ENCODE measurements at places on chromosomes 2 and 18.

GRCh38 chr2:27095745-27096651 is 9.4 kb downstream of the KHK start:
- peak; percentile 64 for DNase-seq

DNA sequence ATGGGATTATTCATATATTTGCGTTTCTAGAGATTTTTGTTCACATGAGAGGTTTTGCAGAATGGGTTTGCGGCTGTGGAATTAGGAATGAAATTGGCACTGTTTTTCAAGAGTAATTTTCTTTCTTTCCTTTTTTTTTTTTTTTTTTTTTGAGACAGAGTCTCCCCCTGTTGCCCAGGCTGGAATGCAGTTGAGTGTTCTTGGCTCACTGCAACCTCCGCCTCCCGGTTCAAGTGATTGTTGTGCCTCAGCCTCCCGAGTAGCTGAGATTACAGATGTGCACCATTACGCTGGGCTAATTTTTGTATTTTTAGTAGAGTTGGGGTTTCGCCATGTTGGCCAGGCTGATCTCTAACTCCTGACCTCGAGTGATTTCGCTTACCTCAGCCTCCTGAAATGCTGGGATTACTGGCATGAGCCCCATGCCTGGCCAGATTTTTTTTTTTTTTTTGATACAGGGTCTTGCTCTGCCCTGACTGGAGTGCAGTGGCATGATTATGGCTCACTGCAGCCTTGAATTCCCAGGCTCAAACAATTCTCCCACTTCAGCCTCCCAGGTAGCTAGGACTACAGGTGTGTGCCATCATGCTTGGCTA is 65.3 kb downstream of the MIB1 start:
- DNase-seq = no peak

DNA sequence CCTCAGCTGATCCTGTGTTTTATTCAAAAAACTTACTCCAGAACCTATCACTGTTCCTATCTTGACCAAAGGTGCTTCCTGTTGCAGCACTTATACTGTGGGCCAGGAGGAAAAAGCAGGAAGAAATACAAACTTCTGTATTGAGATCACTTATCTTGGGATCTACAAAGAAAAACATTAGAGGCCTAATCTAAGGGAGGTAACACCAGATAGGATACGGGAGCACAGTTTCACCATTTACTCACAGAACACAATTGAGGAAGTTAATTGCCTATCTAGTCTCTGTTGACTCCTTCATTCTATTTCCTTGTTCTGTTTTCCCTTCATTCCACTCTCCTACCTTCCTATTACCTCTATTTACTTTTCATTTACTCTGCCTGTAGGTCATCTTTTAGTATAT is 287.2 kb upstream of the LINC00305 start:
- no peak for DNase-seq

DNA sequence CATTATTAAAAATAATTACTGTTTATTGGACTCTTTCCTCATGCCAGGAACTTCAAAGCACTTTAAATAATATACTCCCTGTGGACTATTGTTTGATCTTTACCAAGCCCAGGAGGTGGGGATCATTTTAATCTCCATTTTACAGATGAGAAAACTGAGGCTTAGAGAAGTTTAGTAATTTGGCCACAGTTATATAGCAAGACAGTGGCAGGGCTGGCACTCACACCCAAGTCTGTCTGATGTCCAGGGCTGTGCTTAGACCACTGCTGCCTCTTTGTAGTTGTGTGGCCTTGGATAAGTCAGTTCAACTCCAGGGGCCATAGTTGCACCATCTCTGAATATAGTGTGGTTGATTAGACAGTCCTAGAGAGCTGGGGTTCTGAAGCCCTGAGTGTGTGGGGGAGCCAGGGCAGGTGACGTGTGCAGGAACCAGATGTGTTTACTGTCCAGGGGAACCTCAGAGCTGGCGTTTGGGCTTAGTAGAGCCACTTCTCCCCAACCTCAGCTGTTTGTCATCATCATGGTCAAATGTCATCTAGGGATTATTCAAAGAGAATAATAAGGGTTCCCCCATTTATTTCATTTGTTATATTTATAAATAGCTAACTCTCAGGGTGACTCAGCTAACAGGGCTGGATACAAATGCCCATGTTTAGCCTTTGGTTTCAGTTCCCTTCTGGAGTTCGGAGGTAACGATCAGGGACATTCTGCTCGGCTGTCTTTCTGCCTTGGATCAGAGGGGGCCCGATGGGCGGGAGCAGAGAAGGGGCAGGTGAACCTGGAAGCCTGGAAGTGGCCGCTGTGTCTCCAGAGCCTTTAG is 68.0 kb downstream of the BOLA3 start:
- no peak for DNase-seq

GRCh38 chr18:59516356-59517155 is 157.5 kb upstream of the LMAN1 start:
- peak; percentile 61 for DNase-seq

- DNase-seq = no peak
Observed at GRCh38 chr2:166117491-166117890, 10.3 kb downstream of the SCN1A start.

- no peak for DNase-seq
Observed at GRCh38 chr2:10179422-10179821, 56.9 kb downstream of the RRM2 start.

- DNase-seq = peak; percentile 76
Observed at GRCh38 chr18:3623769-3624545, 174.0 kb downstream of the TGIF1 start.

GRCh38 chr18:78857314-78858150 is 122.1 kb upstream of the SALL3 start:
- DNase-seq = no peak

GRCh38 chr2:127074936-127075335 is 32.0 kb downstream of the BIN1 start:
- no peak for DNase-seq

GRCh38 chr2:10326707-10327594 is 24.2 kb downstream of the HPCAL1 start:
- no peak for DNase-seq

DNA sequence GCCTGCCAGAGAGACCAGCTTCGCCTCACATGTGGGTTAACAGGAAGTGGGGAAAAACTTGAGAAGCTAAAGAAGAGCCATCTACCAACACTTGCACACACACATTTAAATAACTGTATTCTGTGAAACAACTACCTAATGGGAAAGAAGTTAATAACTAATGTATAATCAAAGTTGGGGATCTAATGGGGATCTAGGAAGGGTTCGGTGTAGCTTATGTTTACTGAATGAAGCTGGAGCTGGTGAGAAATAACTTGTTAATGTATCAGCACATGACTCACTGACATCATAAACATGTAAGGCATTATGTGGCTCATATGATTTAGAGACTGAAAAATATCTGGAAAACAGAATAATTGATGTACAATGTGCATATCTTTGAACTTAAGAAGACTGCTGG is 421.3 kb upstream of the NXPH2 start:
- no peak for DNase-seq

- DNase-seq = peak; percentile 14
Observed at GRCh38 chr2:168216351-168217005, 30.9 kb downstream of the STK39 start.

DNA sequence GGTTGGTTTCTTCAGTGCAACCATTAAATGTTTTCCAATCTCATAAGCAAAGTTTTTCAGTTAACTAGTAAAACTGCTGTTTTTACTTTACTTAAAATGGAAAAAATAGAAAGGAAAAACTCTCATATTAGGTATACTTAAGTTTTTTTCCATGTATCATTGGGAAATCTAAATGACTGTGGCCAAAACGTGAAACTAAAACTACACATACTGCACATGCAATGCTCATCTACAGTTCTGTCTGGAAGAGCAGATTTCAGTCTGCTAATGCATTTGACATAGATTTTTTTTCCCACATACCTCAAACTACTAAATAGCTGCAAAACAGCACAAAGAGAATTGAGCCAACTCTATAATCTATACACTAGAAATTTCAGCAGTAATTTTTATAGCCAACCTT is 62.6 kb downstream of the COL5A2 start:
- no peak for DNase-seq

DNA sequence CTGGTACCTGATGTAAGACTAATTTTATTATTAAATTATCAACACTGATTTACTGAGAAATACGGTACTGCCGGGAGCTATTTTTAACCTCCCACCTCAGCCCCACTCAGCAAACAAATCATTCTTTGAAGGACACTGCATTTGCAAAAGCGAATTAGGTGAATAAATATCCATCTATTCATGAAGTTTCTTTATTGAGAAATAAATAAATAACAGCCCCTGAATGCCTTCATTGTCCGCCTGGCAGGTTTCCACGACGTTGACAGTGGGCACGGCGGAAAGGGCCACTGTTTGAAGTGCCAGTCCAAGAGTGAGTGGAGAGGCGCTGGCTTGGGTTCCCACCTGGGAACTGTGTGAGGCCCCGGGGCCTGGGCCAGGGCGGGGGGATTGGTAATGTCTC is 15.7 kb downstream of the C1QL2 start:
- DNase-seq = no peak

GRCh38 chr18:71431171-71431570 is 1113.0 kb downstream of the CBLN2 start:
- DNase-seq = no peak

All from HTR-8/SVneo (cell line).